ENCODE measurements at places on chromosomes 4 and X. TPM values are rescaled to one million over a fixed set of nuclear protein-coding genes. Genes with fewer than 3 reads are reported as not detected.

The EOLA1 gene
- total RNA-seq, result 14.3 TPM

The HELQ gene
- 13.9 TPM for total RNA-seq

The XAGE1A gene
- total RNA-seq, result not detected

The SULT1B1 gene
- total RNA-seq, result 1.5 TPM

The ANXA10 gene
- total RNA-seq, result 18.4 TPM

The EDA2R gene
- 10.9 TPM for total RNA-seq

The TCEAL3 gene
- total RNA-seq, result 16.3 TPM

The PHKA1 gene
- 9.3 TPM for total RNA-seq

The GALNT7 gene
- 41.4 TPM for total RNA-seq

The GUCY1B1 gene
- 4.9 TPM for total RNA-seq

The PDGFC gene
- total RNA-seq, result 76.7 TPM

The KDR gene
- total RNA-seq, result 13.3 TPM

The PCDH11X gene
- total RNA-seq, result not detected

The MAP3K15 gene
- 0.13 TPM for total RNA-seq

The FAM156B gene
- 12.3 TPM for total RNA-seq

The MAB21L2 gene
- 4.6 TPM for total RNA-seq

Data from smooth muscle cell of the pulmonary artery (primary cell).